ENCODE measurements at places on chromosomes 3 and 15.

GRCh38 chr3:148708409-148708808 is 10.7 kb downstream of the AGTR1 start:
- no peak for DNase-seq

DNA sequence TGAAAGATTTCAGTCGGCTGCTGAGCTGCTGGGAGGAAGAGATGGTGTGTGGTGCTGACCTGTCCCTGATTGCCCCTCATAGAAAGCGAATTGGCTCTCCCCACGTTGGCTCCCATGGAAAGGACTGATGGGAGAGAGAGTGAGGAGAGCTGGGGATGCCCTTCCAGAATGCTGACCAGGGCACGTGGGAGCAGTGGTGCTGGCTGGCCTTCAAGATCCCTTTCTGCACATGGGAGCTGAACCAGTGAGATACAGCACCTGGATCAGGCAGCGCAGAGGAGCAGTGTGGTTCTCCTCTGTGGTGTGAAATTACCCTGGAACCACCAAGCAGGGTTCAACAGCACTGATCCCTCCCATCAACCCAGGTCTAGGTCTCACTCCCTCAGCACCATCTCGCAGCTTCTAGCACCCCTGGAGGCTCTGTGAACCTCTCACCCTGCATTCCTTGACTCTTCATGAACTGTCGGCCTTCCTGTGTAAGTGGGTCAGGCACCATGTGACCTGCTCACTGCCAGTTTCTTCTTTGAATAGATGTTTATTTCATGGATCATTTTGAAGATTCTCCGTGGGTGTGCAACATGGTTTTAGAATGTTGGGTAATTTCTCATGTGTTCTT is 55.7 kb downstream of the CACNA1D start:
- no peak for DNase-seq

- DNase-seq: no peak
Measured at GRCh38 chr3:121436074-121436473, 109.7 kb downstream of the POLQ start.

GRCh38 chr3:139358841-139359562 is 15.2 kb downstream of the MRPS22 start:
- no peak for DNase-seq

DNA sequence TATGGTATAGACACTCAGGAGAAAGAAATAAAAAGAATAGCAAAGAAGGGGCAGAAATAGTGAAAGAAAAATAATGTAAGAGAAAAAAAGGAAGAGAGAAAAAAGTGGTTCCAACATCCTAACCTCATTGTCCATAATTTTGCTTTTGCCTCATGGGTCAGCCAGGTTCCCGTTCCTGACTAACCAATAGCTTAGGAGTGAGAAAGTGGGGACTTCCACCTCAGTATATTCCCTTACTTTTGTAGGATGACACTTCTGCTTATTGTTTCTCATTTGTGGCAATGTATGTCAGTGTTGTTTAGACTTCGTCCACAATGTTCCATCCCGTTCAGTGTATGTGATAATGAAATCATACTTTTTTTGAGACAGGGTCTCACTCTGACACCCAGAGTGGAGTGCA is 9.3 kb upstream of the SLC12A8 start:
- DNase-seq: no peak

- DNase-seq: no peak
Measured at GRCh38 chr3:170321321-170322034, 36.0 kb upstream of the SKIL start.

GRCh38 chr3:62632510-62633294 is 242.5 kb downstream of the CADPS start:
- DNase-seq: no peak

GRCh38 chr3:156627946-156628569 is 46.3 kb upstream of the TIPARP start:
- DNase-seq: no peak
